Tibial nerve (tissue), 4 donors: ENCODE measurements at places on chromosomes 12 and 14.

DNA sequence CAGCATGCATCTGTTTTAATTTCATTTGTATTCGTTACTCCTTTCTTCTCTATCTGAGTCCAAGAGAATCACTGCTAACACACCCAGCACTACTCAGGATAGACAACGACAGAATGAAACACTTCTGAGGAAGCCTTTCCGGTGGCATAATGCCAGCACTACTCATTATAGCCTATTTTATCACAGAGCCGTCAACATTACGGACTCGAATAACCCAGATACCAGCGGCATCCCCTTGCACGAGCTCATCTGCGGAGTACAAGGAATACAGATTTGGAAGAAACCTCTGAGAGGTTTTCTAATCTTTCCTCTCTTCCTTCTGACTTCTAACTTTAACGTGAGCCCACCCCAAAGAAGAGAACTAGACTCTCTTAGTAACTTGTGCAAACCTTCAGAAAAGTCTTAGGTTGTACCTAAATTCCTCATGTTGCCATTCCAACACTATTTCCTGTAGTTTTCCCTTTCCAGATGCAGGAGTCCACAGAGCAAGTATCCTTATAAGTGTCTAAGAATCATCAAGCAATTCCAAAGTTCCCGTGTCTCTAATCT lies 248.1 kb downstream of the APAF1 start:
- DNase-seq, result no peak

GRCh38 chr14:59126714-59127436 lies 61.6 kb upstream of the DAAM1 start:
- no peak for DNase-seq

DNA sequence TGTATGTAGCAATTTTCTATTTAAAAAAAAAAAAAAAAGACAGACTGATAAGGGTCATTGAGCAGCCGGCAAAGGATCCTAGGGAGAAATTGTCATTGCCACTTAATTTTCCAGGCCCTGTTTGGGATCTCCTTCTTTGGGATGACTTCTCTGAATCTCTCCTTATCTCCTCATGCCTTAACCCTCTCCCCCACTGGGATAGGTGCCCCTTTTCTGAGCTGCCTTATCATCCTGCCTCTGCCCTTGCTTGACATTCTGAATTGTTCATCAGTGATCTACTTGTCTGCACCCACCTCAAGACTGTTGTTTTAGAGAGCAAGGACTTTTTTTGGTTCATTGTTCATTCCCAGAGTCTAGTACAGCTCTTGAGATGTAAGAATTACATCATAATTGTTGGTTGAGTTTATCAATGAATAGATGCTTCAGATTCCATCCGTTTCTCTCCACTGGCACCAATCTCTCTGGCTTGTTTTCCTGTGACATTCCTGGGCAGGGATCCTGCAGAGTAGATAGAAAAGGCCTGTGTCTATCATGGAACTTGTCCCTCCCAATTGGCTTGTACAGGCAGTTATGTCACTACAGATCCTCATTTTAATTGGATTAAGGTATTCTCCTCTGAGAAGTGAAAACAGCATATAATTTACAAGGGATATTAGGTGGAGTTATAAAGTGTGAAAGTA lies 42.6 kb downstream of the SOCS2 start:
- DNase-seq, result no peak

- no peak for DNase-seq
These were observed 65.4 kb downstream of the DACT1 start for GRCh38 chr14:58703161-58703506.

DNA sequence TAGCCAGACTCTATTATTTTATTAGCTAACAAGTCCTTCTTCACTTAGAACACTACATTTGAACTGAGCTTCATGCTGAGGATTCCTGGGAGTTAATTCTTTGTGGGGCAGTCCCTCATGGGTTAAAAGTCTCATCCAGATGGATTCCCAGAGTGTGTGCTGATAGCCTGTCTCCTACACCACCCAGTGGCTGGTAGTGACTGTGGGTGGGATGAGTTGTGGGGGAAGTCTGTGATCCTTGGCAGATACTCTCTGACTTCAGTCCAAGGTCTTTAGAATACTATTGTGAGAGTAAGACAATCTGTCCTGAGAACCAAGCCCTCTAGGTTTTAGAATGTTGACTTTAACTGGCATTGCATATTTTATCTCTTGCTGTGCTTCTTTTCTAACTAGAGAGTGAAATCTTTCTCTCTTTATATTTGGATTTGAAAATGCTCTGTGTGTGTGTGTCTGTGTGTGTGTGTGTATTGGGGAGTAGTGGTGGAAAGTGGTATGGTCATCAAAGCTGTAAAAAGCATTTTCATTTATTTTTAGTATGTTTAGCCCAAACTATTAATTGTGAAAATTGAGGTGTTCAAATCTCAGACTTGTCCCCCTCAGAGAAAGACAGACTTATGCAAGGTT lies 37.3 kb downstream of the AKAP6 start:
- no peak for DNase-seq

DNA sequence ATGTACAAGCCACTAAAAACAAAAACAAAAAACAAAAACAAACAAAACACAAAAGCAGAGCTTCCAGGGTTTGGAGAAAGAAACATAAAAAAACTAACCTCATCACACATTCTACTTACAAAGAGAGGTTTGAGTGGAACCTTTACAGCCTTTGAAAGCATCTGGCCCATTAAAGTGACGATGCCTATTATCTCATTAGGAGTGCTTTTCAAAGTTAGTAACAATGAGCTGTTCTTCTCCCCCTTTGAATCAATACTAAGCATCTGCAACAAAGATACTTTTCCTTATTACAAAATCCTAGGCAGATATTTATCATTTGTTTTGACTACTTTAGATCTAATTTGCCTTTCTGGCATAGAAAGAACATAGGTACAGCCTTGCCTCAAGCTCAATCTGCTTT lies 217.3 kb downstream of the PPM1H start:
- no peak for DNase-seq

- no peak for DNase-seq
These were observed 231.2 kb upstream of the DCN start for GRCh38 chr12:91413581-91414546.

DNA sequence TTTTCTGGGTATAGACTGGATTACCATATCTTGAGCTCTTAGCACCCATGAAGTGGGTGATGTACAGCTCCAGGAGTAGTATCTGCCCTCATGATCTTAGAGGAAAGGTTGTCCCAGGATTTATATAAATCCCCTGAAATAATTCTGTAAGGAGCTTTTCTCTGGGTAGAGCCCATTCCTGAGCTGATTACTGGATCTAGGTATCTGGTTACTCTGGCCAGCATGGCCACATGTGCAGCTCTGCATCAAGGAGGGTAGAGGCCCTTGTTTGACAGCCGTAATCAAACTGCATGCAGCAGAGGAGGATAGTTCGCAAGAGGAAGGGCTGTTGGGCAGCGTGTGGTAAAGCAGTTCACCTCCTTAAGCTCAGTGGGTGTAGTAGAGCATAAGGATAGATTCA lies 8.5 kb downstream of the COX14 start:
- no peak for DNase-seq

GRCh38 chr12:52267699-52268098 lies 6.7 kb upstream of the KRT86 start:
- DNase-seq, result no peak

DNA sequence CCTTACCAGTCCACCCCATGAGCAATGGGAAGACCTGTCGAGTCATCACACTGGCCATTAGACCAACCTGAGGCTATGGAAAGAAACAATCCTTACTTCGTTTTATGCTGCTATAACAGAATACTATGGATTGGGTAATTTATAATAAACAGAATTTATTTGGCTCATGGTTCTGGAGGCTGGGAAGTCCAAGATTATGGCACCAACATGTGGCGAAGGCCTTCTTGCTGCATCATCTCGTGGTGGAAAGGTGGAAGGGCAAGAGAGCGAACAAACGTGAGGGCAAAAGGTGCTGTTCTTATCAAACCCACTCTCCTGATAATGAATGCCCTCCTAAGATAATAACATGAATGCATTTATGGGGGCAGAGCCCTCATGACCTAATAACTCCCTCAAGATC lies 9.6 kb upstream of the SPTB start:
- DNase-seq, result no peak

DNA sequence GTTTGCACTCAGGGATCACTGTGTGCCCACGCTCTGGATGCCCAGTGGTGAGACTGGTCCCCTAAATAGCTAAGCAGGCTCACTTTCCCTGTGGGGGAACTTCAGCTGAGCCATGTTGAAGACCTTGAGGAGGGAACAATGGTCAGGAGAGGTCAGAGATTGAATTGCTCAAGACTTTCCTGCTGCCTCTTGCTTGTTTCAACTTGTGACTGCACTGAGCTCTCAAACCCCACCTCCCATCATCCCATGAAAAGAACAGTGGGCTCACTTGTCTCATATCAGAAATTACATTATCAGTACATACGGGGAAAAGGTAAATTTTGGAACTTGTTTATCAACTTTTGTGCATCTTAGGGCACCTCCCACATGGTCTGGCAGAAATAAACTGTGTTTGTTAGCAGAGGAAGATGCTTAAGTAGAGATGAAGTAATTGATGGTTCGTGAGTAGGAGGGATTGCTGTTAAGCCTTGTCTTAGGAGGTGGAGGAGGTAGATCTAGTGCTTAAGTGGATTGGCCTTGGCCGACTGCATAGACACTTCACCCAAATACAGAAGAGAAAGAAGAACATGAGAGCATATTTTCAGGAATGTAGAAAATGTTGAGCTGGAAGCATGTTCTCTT lies 15.0 kb upstream of the SERPINA1 start:
- DNase-seq, result no peak

GRCh38 chr12:91053951-91054715 lies 3.7 kb downstream of the KERA start:
- DNase-seq, result no peak

DNA sequence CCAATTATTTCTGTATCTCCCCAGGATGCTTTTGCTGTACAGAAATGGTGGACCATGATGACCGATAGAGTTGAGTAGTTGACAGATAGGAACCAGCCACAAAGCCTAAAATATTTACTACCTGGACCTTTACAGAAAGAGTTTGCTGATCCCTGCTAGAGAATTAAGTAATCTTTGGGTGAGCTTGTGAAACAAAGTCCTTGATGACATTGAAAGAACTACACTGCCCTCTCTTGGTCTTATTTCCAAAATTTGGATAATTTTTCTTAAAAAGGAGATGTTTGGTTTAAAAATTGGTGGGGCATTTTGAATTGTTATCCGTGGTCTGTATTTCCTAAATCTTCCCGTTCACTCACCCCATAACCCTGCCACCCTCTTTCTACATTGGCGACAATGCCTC lies 13.7 kb upstream of the TCTN1 start:
- no peak for DNase-seq

GRCh38 chr14:53510281-53510912 lies 357.3 kb upstream of the DDHD1 start:
- no peak for DNase-seq

- no peak for DNase-seq
These were observed 18.3 kb downstream of the NINJ2 start for GRCh38 chr12:644818-645552.

DNA sequence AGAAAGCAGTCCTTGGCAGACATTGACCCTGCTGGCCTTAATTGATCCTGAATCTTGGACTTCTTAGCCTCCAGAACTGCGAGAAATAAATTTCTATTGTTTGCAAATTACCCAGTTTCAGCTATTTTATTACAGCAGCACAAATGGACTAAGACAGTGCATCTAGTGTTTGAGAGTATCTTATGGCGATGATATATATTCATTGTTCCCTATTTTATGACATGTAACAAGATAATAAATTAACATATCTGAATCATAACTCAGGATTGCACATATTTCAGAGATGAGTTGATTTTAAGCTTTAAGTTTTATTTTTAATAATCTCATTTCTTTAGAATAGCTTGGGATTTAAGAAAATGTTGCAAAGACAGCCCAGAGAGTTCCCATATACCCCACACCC lies 167.4 kb upstream of the FOXG1 start:
- no peak for DNase-seq

DNA sequence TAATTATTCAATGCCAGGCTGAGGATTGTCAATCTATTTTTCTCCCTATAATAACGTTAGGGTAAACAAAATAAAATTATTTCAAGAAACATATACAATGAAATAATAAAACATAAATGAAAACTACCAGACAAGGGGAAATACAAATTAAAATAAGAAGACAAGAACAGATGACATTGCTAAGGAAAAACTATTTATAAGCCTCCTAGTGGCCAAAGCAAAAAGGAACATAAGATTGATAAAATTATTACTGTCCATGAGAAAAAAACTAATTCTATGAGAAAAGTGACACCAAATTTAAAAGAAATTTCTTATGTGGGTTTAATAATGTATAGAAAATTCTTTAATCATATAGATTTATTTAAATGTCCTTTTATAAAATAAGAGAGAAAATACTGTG lies 294.7 kb downstream of the TTC6 start:
- no peak for DNase-seq

- DNase-seq, result peak; percentile 23
These were observed 62.8 kb downstream of the HRK start for GRCh38 chr12:116818341-116818856.

DNA sequence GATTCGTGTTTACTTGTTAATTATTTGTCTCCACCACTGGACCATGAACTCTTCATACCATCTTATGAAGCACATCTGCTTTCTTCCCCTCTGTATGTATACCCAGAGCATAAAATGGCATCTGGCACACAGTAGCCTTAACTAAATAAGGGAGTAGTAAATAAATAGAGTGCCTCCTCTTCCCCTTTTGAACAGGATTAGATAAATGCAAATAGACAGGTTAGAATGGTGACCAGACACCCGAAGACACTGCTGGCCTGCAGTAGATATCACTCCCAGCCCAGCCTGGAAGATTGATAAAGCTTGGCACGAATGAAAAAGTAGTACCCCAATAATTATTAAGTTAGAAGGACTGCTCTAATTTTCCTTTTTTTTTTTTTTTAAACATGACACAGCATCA lies 6.9 kb downstream of the GALNT4 start:
- DNase-seq, result no peak

DNA sequence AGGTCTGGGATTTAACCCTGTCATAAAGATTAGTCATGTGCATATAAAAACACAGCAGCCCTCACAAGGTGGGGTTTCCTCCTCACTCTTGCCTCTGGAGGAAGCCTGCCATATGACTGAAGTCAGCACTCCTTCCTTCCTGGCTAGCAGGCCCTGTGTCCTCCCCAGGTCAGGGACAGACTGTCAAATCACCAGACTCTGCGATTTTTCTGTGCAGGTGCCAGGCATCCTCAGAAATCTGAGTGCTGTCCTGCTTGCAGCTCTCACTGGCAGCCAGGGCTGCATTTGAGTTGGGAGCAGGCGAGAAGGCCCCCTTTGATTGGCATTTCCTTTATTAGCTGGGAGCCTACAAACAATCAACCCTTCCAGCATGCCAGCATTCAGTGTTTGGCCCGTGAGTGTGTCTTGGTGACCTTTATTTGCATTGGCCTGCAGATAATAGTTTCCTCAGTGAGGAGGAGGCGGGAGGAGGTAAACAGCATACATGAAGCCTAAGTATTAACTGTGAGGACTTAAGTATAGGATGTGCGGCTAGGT lies 183.8 kb upstream of the ARHGAP5 start:
- no peak for DNase-seq

GRCh38 chr12:98750511-98750910 lies 105.4 kb downstream of the APAF1 start:
- DNase-seq, result no peak

GRCh38 chr12:101823891-101824290 lies 6.9 kb downstream of the GNPTAB start:
- no peak for DNase-seq

- peak; percentile 70 for DNase-seq
These were observed 64.9 kb upstream of the STRN3 start for GRCh38 chr14:31090883-31091764.

- DNase-seq, result peak; percentile 52
These were observed 37.9 kb downstream of the A2ML1 start for GRCh38 chr12:8860165-8860961.

- DNase-seq, result peak; percentile 52
These were observed 4.2 kb downstream of the IFFO1 start for GRCh38 chr12:6551496-6552139.

- DNase-seq, result no peak
These were observed 177.1 kb upstream of the PARP11 start for GRCh38 chr12:4050340-4050739.
